PC-9 (cell line): ENCODE measurements at places on chromosomes 5 and 9.

GRCh38 chr5:66821688-66822429 is 225.7 kb downstream of the MAST4 start:
- DNase-seq: no peak

GRCh38 chr9:22103685-22104575 is 94.8 kb upstream of the CDKN2B start:
- no peak for DNase-seq

DNA sequence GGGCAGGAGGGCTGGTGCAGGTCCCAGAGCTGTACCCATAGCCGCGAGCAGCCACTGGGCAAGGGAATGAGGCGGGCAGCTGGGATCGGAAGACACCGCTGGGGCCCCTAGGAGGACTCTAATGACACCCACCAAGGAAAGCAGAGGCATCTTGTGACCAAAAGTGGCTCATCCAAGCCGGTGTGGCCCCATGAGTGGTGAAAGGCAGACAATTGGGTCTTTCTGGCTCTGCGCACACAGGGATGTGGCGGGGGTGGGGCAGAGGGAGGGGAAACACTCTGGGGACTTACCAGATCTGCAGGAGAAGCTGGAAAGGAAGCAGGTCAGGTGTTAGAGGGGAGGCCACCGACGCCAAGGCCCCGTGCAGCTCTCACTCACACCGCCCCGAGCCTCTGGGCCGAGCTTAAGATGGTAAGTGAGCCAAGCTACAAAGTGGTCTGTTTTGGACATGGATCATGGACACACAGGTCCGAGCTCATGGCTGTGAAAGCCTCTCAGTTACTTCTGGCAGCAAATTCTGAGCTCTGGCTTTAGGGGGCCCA is 42.3 kb upstream of the SARDH start:
- DNase-seq: no peak

- no peak for DNase-seq
These were observed 86.6 kb downstream of the ZNF608 start for GRCh38 chr5:124659798-124660197.

DNA sequence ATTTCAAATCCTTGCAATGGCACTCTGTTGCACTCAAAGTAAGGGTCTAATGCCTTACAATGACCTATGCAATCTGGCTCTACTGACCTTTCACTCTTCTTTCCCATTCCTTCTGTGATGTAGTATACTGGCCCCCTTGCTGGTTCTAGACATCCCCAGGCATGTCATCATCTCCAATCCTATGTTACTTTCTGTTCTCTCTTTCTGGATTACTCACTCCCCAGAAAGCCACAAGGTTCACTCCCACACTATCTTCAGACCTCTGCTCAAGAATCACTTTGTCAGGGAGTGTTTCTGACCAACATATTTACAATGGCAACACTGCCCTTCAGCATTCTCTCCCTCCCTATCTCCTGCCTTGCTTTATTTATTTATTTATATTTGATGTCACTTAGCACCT is 802.2 kb upstream of the WWC1 start:
- DNase-seq: no peak

- no peak for DNase-seq
These were observed 167.8 kb upstream of the CCNG1 start for GRCh38 chr5:163269624-163270023.

- DNase-seq: no peak
These were observed 55.0 kb downstream of the ZNF618 start for GRCh38 chr9:113931140-113931539.

GRCh38 chr9:134592819-134593200 is 48.8 kb upstream of the COL5A1 start:
- no peak for DNase-seq
